ENCODE measurements at places on chromosomes 4 and X.

DNA sequence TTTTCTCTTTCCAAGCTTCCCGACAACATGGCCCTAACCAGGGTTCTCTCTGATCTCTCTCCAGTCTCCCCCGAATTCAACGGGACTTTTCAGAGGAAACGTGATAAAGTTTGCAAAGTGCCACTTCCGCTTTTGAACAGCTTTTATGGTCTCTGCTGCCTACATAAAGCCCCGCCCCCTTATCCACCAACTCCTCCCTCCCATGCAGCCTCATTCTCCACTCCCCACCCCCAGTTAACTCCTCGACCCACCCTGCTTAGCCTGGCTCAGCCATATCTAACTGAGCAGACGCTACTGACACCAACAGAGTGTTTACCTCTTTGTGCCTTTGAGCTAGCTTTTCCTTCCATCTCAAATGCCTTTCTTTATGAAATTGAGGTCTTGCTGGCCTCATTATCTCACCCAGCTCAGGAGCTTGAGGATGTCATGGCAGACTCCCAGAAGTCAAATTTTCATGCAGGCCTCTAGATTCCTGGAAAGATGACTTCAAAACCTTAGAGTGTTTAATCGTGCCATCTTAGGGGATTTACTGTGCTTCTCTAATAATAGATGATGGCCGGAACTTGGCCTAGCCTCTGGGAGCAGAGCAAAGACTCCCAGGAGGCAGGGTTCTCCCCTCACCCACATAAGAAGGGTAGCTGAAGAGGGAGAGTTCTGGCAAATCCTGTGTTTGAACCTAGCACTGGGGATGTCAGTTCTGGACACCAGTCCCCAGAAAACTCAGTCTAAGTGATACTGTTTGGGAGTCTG lies 606.0 kb downstream of the BCOR start:
- peak; percentile 55 for DNase-seq

- no peak for DNase-seq
These were observed 98.9 kb downstream of the ATXN3L start for GRCh38 chrX:13220916-13221315.

DNA sequence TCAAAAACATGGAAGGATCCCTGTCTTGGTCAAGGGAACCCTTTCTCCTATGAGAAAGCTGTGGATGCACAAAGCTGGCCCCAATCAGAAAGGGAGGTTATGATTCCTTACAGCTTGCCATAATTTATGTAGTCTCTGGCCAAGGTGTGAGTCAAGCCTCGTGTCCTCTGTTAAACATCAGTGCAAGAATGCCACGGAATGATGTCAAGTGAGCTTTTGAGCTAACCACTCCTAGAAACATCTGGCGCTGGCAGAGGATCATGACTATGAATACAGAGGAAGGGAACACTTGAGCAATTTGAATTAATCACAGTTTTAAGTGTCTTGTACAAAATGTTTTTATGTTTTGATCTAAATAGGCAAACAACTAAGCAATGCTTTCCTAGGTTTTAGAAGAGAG lies 51.5 kb upstream of the RAP2C start:
- DNase-seq = no peak

DNA sequence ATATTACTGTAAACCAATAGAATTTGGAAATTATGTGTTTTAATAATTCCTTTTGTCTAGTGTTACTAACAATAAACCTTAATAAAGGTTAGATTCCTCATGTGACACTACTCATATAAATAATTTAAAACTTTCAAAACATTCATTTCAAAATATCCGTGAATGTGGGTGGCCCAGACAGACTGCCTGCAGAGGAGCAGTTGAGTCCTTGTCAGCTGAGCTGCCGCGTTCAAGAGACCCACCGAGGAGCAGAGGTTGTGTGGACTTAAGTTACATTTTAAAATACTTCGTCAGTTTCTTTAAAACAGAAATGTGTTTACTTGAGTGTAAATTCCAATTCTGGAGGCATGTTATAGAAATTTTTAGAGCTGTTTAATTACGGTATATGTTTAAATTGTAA lies 64.2 kb upstream of the HGFAC start:
- no peak for DNase-seq

DNA sequence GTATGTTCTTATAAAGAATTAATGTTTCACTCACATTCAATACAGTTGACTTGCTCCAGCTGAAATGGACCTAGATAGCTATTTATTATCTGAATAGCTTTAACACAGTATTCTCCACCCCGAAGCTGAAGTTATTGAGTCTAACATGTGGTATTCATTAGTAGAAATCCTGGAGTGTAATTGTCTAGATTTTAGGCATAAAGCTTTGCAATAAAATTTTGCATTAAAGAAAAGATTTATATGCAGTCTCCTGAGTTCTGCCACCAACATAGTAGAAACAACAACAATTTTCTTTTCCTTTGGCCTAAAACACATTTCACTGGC lies 90.2 kb upstream of the DCLK2 start:
- no peak for DNase-seq

All from CD4-positive, CD25-positive, alpha-beta regulatory T cell (primary cell).